ENCODE measurements at places on chromosomes 7 and 10.

- DNase-seq, result no peak
Measured at GRCh38 chr10:53843736-53844362, 957.2 kb downstream of the PCDH15 start.

- no peak for DNase-seq
Measured at GRCh38 chr10:71347587-71348395, 28.7 kb downstream of the SLC29A3 start.

DNA sequence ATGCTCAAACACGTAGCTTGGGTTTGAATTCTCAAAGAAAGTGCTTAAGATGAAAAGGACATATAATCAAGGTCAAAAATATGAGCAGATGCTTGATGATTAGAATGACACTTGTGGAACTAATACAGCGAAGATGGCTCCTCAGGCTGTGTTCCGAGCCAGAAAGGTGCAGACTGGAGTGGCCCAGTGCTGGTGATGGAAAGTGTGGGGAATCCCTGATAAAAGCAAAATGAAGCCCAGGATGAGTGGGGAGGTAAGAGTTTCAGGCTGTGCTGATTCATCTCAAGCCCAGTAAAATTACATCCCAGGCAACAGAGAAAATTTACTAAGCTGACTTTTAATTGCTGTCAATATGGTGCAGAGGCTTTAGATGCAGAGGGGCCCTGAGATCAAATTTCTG, 77.8 kb upstream of the IKZF1 start:
- DNase-seq, result no peak

DNA sequence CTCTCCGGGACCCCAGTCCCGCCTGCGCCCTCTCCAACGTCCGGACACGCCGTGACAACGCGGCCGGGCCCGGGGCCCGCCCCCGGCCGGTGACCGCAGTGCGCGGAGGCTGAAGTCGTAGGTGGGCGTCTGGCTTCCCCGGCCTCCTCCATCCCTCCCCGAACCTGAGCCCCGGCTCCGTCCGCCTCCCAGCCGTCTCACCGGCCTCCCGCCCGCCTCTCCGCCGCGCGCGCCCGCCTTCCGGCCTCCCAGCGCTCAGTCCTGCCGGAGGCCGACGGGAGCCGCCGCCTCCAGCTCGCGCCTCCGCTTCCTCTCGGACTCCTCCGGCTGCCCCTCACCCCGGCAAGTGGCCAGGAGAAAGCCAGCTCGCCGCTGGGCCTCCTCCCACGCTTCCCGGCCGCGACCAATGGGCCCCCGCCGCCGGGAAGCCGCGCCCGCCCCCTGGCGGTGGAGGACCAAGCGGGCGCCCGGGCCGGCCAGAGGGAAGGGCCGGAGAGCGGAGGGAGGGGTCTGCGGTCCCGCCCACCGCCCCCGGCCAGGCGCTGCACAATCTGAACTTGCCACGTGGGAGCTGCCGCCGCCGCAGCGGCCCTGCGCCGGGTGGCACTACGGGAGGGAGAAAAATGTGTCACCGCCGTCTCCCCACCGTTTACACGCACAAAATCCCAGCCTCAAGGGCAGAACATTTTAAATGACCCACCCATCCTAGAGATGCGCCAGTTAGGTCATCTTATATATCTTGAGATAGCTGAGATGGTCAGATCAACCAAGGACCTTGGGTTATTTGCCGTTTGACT, at the start of gene FAM3C:
TSS of gene FAM3C (minus strand) at position 348 of the 797 bp plus-strand sequence. CDS start 13,339 bp downstream, outside the sequence.
- DNase-seq, result peak; percentile 65

- DNase-seq, result no peak
Measured at GRCh38 chr10:48507933-48508790, 96.7 kb downstream of the ARHGAP22 start.

GRCh38 chr10:48740988-48741387, 56.3 kb downstream of the WDFY4 start:
- no peak for DNase-seq

GRCh38 chr7:24366876-24367275, 82.9 kb downstream of the NPY start:
- no peak for DNase-seq

GRCh38 chr7:137592232-137592896, 248.8 kb upstream of the PTN start:
- no peak for DNase-seq
